NCI-H1092 treated with DMSO at 0.1 percent for 48 hours (cell line): ENCODE measurements at places on chromosomes 2 and 18.

GRCh38 chr2:112674229-112674628 lies 28.5 kb downstream of the SLC20A1 start:
- DNase-seq, result no peak

DNA sequence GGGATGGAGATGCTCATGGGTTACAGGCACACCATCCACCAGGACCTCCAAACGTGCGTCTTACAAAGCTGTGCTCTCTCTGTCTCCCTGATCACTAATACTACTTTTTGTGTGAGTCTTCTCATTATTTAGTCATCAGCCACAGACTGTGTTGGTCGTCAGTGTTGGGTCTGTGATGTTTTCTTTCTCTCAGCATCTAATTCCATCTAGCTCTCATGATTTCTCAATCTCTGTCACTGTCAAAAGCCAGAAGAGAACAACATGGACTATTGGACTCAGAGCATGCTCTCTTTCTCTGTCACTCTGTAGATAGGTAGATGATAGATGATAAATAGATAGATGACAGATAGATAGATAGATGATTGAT lies 6.0 kb upstream of the ARL4C start:
- DNase-seq, result no peak

DNA sequence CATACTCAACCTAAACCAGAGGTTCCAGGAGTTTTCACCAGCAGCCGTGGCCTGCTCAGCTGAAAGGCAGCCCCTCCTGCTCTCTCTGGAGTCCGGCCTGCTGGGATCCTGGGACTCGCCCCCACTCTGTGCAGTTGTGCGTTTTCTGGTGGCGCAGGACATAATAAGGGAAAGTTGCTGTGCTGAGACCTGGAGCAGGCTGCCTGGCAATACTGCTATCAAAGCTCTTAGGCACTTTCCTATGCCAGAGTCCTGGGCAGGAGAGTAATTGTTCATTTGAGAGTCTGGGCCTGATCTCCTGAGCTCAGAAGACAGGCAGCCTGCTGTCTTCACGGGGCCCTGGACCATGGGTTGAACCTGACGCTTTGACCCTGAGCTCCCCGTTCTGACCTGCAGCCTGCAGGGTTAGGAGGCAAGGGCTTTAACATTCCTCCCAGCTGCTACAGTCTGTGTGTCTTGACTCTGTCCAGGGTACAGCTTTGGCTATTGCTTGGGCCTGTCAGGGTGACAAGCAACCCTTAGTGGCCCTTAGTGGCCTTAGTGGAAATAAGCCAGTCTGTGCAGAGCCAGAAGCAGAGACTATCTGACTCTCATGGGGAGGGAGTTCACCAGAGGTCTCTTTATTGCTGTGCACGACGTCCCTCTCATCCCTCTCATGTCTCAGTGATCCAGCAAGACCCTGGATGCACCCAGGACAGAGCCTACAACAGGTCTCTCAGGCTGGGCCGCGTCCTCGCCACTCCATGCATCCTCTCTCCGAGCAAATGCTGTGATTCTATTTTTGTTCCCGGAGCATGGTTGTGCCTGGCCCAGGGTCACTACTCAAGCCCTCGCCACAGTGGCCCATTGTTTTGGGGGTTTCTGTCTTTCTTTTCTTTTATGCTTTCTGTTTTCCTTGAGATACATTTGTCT lies 60.6 kb downstream of the ACKR3 start:
- no peak for DNase-seq

DNA sequence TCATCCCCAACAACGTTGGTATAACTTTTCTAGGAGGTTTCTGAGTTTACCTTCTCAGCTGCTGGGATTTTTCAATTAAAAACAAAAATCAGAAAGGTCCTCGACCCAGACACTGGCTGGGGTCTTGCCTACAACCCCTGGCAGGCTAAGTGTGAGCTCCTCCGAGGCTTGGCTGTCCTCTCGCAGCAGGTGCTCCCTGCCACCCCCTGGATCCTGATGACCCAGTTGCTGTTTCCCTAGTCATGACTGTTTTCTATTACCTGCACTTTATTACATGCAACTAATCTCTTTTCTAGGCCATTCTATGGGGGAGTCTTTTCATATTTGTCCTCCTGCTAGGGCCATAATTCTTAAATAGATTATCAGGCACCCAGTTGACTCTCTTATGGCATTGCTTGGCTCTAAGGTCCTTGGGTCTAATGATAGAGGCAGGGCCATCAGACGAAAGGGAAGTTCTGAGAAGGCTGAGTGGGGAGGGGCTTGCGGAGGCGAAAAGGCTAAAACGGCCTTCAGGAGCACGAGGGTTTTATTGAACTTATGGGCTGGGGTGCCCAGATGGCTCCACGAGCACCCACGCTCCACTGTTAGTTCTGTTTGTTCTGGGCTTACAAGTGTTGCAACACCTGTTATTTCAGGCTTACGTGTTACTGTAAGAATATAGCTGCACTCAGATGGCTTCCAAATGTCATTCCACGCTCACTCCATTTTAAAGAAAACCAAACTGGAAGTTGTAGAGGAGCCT lies 166.0 kb downstream of the NCK2 start:
- peak; percentile 69 for DNase-seq

- no peak for DNase-seq
Measured at GRCh38 chr2:30443081-30443480, 4.0 kb upstream of the LCLAT1 start.

GRCh38 chr2:9811679-9812511 lies 31.4 kb upstream of the TAF1B start:
- DNase-seq, result no peak

DNA sequence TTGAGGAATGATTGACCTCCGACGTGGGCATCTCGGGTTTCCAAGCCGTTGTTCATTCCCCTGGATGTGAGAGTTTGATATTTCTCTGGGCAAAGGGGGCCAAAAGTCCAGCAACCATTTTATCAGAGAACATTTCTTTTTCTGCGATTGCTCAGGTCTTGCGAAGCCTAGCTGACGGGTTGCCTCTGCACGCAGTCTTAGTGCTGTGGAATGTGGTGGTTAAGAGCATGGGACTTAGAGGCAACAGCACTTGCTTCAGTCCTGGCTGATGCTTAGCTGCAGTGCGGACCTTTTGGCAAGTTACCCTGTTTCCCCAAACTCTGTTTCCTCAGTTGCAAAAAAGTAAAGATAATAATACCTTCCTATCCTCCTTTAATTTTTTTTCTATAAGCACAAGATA lies 45.0 kb downstream of the FAP start:
- DNase-seq, result no peak

- DNase-seq, result no peak
Measured at GRCh38 chr2:8654041-8654440, 27.8 kb upstream of the ID2 start.

- no peak for DNase-seq
Measured at GRCh38 chr2:137383391-137383790, 580.9 kb upstream of the HNMT start.

GRCh38 chr2:220034426-220035130 lies 407.1 kb downstream of the SLC4A3 start:
- DNase-seq, result no peak

DNA sequence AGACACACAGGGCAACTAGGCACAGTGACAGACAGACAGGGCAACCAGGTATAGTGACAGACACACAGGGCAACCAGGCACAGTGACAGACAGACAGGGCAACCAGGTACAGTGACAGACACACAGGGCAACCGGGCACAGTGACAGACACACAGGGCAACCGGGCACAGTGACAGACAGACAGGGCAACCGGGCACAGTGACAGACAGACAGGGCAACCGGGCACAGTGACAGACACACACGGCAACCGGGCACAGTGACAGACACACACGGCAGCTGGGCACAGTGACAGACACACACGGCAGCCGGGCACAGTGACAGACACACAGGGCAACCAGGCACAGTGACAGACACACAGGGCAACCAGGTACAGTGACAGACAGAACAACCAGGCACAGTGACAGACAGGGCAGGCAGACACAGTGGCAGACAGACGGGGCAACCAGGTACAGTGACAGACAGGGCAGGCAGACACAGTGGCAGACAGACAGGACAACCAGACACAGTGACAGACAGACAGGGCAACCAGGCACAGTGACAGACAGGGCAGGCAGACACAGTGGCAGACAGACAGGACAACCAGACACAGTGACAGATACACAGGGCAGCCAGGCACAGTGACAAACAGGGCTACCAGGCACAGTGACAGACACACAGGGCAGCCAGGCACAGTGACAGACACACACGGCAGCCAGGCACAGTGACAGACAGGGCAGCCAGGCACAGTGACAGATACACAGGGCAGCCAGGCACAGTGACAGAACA lies 64.7 kb upstream of the RAB6C start:
- no peak for DNase-seq

- DNase-seq, result no peak
Measured at GRCh38 chr2:8036366-8036765, 645.5 kb upstream of the ID2 start.

DNA sequence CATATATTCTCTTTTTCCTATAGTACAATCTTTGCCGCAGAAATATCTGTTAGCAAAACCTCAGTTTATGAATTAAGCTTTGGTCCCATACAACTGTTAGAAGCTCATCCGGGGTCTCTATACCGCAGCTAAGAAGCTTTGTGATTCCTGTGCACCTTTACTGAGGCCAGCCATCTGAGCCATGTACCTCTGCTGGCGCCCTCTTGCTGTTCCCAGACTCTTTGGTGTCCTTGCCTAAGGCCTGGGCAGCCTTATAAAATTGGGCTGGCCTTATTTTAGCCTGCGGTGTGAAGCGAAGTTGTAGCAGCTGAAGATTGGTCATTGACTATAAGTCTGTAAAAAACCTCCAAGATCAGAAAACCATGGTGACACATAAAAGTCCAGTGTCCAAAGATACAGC lies 1135.1 kb upstream of the CHAC2 start:
- no peak for DNase-seq

GRCh38 chr2:175372704-175373701 lies 191.5 kb upstream of the ATP5MC3 start:
- no peak for DNase-seq

- peak; percentile 78 for DNase-seq
Measured at GRCh38 chr18:74654638-74655037, 57.0 kb downstream of the ZNF407 start.

DNA sequence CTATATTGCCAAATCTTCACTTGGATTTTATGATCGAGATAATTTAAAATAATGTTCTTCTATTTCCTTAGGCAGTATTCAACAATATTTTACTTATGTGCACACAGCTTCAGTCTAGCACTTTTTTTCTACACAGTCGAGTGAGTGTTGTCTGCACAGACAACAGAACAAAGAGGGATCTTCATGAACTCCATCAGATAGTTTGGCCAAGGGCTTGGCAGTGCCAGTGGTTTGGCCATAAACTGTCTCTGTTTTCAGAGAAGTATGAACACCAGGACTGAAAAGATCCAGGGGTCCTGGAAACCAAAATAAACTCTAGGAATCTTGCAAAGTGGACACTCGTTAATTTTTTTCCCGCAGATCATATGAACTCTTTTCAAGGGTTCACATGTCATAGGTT lies 547.3 kb downstream of the PLCL1 start:
- no peak for DNase-seq

DNA sequence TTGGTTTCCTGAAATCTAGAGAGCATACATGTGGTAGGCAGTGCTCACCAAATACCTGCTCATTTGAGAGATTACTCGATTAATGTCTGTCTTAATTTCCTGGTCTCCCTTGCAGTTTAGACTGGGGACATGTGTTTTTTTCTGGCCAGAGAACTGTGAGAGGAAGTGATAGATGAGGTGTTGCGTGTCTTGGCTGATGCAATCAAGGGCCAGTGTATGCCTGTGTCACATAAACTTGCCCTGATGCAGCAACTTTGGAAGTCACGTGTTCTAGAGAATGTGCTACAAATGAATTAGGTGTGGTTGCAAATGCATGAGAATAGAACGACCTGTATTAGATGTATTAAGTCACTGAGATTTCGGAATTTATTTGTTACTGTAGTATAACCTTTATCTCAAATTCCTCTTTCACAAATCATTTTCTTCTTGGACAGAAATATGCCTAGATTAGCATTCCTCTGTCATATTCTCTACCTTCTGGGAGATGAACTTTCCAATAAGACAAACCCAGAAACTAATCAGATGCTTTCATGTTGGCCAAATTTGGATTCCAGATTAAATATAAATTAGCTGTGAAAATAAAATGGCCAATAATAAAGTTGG lies 9.9 kb upstream of the IL1A start:
- no peak for DNase-seq

DNA sequence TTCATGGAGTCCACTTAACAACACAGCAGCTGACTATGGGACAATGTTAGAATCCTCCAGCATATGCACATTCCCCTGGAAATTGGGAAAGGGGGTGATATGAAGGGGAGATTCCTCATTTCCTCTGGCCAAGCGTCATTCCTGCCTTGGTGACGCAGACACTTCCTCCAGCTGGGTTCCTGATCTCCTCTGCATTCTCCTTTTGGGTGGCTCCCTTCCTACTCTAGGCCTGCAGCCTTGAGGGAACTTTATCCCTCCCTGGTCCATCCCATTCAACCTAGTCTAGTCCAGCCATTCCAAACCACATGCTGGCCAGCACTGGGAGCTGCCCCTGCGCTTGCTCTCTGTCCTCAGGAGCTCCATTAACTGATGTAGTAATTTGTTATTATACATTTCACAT lies 216.8 kb downstream of the VAPA start:
- no peak for DNase-seq

DNA sequence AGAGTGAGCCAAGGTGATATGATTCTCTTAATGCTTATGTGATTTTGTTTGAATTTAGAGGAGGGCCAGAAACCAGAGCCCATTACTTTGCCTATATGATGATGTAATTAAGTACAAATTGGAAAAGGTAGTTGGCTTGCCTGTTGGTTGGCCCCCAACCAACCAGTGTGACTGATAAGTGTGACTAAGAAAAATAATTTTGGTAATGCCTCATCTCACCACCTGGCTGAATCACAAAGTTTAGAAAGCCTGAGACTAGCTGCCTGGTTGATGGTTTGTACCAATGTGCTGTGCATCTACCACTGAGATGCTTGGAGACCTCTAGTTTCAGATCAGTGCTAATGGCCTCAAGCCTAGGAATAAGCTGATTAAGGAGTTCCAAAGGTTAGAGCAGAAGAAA lies 338.7 kb downstream of the CDH2 start:
- DNase-seq, result no peak

GRCh38 chr2:601806-602455 lies 75.3 kb downstream of the TMEM18 start:
- no peak for DNase-seq

- DNase-seq, result no peak
Measured at GRCh38 chr2:227822416-227823003, 8.9 kb downstream of the CCL20 start.

DNA sequence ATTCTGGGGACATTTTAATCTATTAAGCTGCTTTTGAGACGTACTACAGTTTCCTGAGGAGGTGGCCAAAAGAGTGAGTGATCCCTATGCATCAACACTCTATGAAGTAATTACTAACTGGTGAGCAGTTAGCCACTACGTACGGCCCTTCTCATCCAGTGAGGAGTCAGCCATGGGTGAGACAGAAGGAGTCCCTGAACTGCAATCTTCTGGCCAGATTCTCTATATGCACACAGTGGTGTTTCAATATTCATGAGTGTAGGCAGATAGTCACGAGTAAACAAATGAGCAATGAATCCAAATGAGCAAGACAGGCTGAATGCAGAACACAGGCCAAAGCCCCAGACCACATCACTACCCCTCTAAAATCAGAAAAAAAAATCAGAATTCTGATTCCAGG lies 29.8 kb upstream of the TMEM214 start:
- no peak for DNase-seq
